Effector memory CD4-positive, alpha-beta T cell (primary cell): ENCODE measurements at places on chromosomes 4 and X.

DNA sequence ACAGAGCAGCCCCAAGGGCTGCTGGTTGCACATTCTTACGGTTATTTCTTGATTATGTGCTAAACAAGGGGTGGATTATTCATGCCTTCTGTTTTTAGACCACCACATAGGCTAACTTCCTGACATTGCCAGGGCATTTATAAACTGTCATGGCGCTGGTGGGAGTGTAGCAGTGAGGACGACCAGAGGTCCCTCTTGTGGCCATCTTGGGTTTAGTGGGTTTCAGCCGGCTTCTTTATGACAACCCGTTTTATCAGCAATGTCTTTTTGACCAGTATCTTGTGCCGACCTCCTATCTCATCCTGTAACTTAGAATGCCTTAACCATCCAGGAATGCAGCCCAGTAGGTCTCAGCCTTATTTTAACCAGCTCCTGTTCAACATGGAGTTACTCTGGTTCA lies 212.4 kb upstream of the GRID2 start:
- DNase-seq: no peak

GRCh38 chr4:7970361-7970946 lies 30.8 kb upstream of the AFAP1 start:
- DNase-seq: no peak

- DNase-seq: no peak
Measured at GRCh38 chrX:152926279-152926678, 28.4 kb downstream of the ZNF185 start.

DNA sequence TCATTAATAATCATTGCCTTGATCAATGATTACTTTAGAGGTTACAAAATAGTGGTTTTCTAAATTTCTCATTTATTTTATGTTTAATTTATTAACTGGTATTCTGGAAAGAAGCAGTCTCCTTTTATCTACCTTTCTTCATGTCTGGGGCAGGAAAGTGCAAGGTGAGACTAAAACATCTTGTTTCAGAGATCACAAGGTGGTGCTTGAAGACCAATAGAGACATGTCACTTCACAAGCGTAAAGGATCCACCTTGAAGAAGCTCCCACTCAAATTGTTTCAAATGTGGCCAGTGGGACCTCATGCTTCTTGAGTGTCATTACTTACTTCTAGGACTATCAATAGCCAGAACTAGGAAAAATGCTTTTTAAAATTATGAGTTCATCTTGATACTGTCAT lies 1568.7 kb downstream of the RPA4 start:
- no peak for DNase-seq

DNA sequence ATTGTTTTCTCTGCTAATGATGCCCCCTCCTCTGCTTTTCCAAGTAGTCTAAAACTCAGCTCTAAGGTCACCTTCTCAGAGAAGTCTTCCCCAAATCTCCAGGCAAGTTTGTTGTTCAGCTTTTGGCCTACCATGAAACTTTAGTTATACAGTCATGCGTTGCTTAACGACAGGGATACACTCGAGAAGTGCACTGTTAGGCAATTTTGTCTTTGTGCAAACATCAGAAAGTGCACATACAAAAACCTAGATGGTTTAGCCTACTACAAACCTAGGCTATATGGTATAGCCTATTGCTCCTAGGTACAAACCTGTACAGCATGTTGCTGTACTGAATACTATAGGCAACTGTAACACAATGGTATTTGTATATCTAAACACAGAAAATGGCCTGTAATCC lies 91.9 kb downstream of the WDFY3 start:
- DNase-seq: no peak

DNA sequence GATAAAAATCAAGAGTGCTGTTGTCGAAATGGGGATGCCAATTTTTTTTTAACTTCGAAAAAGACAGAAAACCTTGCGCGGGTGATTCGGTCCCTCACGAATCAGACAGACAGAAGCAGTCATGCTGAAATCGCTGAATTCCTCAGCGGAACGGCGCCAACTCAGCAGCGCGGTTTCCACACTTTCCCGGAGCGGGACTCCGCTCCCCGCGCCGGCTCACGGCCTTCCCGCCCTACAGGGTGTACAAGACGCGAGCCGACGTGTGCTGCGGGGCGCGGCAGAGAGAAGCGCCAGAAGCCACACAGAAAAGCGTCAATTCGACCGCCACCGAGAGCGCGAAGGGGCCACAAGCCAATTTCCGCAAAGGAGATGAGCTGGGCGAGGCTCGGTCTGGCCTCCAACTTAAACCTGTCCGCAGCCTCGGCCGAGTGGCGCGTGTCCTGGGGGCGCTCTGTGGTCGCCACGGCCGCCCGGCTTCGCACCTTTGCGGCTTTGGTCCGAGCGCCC lies 1.3 kb downstream of the NEXMIF start:
- no peak for DNase-seq

GRCh38 chr4:67910585-67910905 lies 26.7 kb upstream of the TMPRSS11D start:
- DNase-seq: no peak
